ENCODE measurements at places on chromosomes 6 and 20.

GRCh38 chr6:73537677-73538076 lies 16.8 kb upstream of the EEF1A1 start:
- DNase-seq = no peak

GRCh38 chr6:1136827-1137226 lies 175.1 kb upstream of the FOXQ1 start:
- no peak for DNase-seq

GRCh38 chr6:31871046-31871659 lies 7.6 kb downstream of the SLC44A4 start:
- DNase-seq = no peak

DNA sequence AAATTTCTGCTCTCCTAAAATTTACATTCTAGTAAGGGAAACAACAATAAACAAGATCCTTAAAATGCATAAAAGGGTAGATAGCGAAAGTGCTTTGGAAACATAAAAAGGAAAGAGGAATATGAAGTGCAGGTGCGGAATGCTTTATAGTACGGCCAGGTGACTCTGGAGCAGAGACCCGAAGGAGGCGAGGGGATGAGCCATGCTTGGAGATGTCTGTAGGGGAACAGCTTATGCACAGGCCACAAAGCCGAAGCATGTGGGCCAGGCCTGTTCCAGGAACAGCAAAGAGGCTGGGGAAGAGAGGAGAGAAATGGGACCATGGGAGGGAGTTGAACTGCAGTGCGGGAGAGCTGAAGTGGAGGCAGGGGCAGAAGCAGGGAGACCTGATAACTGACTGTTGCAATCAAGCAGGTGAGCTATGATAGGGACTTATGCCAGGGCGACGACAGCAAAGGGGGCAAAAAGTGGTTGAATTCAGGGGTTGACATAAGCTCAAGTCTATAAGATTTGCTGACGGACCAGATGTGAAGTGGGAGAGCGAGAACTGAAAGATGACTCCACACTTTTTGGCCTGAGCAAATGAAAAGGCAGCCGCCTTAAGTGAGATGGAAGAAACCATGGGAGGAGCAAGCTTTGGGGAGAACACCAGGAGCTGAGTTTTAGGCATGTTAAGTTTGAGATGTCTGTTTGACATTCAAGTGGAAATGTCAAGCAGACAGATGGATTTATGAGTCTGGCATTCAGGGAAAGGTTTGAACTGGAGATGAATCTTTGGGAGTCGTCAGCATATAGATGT lies 83.1 kb downstream of the CNBD2 start:
- DNase-seq = no peak

- DNase-seq = no peak
These were observed 46.2 kb downstream of the HLA-C start for GRCh38 chr6:31225735-31226134.

GRCh38 chr20:54431156-54431944 lies 44.0 kb upstream of the DOK5 start:
- peak; percentile 11 for DNase-seq

DNA sequence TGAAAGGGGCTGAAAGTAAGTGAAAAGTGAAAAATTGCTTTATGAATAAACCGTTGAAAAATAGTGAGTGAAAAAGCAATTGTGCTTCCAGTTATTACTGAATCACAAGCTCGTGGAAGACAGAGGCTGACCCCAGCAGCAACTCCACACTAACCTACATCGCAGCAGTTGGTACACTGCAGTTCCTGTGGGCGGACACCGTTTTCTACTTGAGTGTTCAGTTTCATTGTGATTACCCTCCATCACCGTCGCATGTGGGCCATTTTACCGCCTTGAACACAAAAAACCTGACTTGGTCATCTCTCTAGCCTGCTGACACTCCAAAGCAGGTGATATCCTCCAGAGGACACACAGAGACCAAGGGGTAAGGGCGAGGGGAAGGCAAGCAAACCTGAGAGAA lies 28.4 kb downstream of the PRDM1 start:
- DNase-seq = no peak

DNA sequence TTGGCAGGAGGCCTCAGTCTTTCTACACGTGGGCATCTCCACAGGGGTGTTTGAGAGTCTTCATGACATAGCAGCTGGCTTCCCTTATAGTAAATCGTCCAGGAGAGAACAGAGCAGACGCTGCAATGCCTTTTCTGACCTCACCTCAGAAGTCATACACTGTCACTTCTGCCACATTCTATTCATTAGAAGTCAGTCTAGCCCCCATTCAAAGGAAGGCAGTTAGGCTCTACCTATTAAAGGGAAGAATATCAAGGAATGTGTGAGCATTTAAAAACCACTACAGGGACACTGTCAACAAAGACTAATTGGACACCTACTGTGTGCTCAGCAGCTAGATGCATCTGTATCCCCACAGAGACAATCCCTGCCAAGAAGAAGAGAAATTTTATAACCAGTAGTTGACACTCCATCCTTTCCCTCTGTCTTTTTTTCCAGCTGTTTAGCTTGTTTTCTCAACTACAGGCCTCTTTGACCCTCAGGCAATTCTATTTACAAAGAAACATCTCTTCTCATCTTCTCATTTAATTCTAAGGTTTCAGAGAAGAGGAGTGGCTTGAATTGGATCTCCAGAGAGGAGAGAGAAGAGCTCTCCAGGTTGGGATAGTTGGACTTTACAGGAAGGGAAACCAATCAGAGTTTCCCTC lies 18.6 kb downstream of the ARMC12 start:
- no peak for DNase-seq

DNA sequence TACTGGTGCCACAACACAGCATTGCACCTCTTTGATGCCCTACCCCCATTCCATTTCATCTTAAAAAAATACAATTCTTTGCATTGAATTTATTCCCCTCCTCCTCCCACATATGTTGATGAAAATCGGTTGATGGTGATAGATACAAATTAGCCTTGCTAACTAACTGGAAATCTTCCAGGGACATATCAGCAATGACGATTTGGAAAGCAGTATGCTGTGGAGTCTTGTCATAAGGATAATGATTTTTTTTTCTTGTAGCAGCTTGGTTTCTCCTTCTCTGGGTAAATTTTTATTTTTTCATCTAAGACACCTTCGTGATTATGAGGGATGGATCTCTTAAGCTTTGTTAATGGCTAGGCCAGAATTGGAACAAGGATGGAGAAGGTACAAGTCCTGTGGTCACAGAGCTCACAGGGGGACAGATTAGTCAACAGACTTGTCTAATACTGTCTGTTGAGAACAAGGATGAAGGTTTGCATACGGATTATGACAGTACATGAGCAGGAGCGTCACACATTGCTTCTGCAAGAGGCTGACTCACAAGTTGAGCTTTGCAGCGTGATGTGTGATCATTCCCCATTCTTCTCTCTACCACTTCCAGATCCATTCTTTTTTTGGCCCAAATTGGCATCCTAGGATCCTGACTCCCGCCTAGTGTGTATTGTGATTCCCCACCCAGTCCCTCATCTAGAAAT lies 233.1 kb upstream of the FERMT1 start:
- no peak for DNase-seq

GRCh38 chr6:150687508-150687907 lies 87.8 kb downstream of the PLEKHG1 start:
- DNase-seq = no peak

DNA sequence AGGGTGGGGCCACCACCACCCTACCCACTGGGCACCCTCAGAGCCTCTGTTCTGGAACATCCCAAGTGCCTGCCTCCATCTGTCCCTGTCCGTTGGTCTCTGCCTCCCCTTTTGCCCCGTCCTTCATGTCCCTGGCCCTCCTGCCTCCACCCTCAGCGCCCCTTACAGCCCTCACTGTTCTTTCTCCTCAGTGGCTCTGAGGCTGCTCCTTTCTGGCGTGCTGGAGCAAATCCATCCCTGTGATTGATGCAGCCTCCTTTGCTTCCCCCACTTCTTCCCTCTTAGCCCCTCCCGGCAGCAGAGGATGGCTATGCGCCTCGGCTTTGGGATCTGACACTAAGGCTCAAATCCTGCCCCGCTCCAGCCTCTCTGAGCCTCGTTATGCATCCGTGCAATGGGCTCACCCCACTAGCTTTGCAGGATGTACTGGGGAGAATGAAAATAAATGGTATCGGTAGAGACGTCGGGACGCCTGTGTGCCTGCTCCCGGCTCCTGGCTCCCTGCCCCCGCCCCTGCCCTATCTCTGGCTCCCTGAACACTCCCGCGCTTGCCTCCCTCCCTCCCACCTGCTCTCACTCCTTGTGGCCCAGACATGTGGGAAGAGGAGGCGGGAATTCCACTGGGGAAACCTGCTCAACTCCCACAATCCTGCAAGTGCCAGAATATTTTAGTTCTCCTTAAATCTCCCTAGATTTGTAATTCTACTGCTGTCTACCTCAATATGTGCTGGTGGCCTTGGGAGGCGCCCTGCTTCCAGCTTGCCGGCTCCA lies 13.1 kb downstream of the VSTM2L start:
- no peak for DNase-seq

GRCh38 chr6:165745492-165745891 lies 82.5 kb upstream of the PDE10A start:
- no peak for DNase-seq

- DNase-seq = no peak
These were observed 201.1 kb downstream of the TFAP2B start for GRCh38 chr6:51019806-51020205.

DNA sequence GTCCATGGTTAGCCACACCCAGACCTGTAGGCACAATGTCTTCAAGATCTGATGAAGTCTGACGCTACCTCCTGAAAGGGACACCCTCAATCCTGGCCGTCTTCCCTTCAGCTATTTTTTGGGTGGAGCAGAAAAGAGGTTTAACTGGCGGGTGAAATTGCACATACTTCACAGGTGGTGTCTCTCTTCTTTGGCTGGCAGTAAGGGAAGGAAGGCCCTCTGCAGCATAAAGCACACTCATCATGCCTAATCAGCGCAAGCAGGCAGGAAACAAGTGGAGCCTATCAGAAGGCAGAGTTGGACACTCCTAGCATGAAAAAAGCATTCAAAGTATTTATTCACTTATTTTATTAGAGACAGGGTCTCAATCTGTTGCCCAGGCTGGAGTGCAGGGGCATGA lies 32.9 kb downstream of the PNLDC1 start:
- no peak for DNase-seq

DNA sequence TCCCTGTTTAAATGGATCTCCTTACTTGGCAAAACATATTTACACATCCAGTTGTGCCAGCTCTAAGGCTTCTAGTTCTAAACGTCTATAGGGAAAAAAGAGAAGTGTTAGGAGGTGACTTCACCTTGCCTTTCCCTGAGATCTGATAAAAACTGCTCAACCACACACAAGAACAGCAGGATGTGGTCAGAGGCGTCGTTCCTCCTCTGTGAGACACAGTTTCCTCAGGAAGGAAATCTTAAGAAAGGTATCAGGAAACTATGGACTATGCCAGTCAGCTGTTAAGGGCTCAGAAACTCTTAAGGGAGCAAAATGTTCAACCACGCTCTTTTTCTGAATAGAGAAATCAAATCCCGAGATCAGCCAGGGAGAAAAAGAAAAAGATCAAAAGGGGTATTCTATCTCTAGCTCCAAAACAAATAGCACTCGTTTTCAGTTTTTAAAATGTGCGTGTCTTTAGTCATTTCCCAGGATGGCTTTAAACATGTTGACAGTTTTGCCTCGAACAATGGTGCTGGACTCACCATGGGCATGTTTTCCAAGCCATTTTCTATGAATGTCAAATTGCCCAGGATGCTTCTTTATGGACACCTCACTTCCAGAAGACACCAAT lies 154.5 kb downstream of the HACE1 start:
- DNase-seq = no peak

GRCh38 chr20:49148601-49149000 lies 39.5 kb downstream of the STAU1 start:
- DNase-seq = no peak

GRCh38 chr6:105257340-105257739 lies 77.5 kb upstream of the POPDC3 start:
- no peak for DNase-seq

DNA sequence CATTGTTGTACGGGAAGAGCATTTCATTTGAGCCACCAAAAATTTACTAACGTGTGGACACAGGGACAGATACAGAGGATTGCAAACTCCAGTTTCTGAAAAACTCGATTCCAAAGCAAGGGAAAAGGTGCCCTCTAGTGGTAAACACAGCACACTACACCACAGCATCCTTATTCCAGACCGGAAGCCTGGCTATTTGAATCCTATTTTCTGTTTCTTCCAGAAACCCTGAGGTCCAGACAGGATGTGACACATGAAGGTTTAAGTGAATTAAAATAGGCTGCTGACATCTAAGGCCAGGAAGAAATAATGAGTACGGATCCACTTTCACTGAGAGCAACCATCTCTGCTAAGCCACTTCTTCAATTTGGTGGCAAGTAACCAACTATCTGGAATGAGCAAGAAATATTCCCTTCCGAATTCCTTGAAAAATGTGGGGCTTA lies 31.8 kb upstream of the GMPR start:
- DNase-seq = peak; percentile 43

GRCh38 chr6:154222716-154223115 lies 133.9 kb downstream of the IPCEF1 start:
- DNase-seq = no peak

DNA sequence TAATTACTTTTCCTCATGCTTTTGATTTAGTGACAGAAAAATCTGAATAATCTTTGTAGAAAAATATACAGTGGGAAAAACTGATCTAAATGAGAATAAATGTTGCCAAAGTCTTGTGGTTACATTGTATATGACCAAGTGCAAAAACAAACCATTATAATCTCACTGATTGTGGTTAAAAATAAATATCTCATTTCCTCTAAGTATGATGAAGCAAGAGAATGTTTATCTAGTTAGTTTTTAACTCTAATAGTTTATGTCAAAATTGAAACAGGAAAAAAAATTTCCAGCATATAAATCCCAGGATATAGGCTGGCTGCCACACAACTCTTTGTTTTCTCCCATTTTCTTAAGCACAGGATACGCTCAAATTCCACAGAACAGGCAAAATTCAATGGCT lies 392.7 kb upstream of the ID4 start:
- DNase-seq = no peak

- DNase-seq = no peak
These were observed 30.3 kb upstream of the OGFRL1 start for GRCh38 chr6:71258078-71258866.

- no peak for DNase-seq
These were observed 131.7 kb upstream of the IFNGR1 start for GRCh38 chr6:137350857-137351256.

DNA sequence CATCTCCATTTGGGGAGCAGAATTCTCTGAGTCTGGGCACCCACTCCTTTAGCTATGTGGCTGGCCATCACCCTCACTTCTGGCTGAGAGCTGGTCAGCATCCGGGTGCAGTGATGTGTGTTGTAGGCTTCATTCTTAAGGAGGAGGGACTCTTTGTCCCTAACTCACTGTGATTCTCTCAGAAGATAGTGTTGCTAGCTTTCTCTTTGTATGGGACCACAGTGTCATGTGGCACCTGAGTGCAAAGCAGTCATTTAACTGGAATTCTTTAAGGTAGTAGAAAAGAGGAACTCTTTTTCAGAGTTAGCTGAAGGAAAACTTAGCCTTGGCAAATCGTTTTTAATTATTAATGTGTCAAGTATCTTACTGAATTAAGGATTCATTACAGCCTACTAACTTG lies 165.9 kb downstream of the JARID2 start:
- DNase-seq = no peak

DNA sequence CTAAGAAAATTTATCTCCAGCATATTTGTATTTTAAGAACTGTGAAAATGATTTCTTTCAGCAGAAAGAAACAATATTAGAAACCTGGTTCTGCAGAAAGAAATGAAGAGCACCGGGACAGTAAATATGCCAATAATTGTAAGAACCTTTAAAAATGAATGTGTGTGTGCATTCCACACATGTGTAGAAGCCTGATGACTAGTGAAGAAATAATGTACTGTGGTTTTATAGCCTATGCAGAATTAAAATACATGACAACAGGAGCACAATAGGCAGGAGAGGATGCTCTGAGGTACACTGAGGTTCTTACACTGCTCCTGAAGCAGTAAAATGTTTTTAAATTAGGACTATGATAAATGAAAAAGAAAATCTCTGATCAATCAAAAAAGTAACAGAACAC lies 48.9 kb downstream of the SNX14 start:
- DNase-seq = no peak
